ENCODE measurements at places on chromosomes 2 and 18. TPM values are rescaled to one million over a fixed set of nuclear protein-coding genes. Genes with fewer than 3 reads are reported as not detected.

Gene UPP2
- not detected for total RNA-seq

GRCh38 chr2:205166745-205167144 lies 515.6 kb upstream of the NRP2 start:
- DNase-seq, result no peak

Gene CNGA3
- total RNA-seq, result not detected

DNA sequence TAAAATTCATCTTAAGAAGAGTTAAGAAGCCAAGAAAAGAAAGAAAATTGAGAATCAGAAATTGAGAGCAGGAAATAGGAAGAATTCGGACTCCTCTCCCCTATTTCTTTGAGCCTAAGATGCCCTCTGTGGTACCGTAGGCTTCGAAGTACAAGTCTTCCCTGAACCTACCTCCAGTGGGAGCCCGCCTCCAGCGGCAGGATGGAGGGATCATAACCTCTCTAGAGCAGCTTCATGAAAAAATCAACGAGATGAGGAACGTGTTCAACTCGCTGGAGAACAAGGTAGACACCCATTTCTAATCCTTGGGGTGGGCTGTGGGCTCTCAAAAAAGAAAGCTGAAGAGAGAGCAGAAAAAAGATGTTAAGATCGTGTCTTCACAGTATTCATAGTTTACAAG lies 36.3 kb downstream of the ARHGEF33 start:
- DNase-seq, result no peak

- DNase-seq, result no peak
Observed at GRCh38 chr2:136131961-136132824, 14.2 kb upstream of the CXCR4 start.

Gene LIPG
- total RNA-seq, result 0.26 TPM

DNA sequence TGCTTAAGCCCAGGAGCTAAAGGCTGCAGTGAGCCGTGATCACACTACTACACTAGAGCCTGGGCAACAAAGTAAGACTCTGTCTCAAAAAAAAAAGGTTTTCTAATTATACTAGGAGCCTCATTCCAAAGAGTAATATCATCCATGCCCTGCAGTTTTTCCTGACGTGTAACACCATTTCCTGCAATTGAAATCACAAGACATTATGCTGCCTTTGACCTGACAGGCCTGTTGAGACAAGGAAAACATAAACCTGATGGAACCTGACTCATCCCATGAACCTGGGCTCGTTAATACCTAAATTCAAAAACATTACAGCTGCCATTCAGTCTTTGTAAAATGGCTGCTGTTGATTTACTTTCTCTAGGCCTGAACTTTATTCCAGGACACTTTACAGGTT lies 58.7 kb upstream of the PEX13 start:
- no peak for DNase-seq

Gene ZAP70
- total RNA-seq, result 1.0 TPM

DNA sequence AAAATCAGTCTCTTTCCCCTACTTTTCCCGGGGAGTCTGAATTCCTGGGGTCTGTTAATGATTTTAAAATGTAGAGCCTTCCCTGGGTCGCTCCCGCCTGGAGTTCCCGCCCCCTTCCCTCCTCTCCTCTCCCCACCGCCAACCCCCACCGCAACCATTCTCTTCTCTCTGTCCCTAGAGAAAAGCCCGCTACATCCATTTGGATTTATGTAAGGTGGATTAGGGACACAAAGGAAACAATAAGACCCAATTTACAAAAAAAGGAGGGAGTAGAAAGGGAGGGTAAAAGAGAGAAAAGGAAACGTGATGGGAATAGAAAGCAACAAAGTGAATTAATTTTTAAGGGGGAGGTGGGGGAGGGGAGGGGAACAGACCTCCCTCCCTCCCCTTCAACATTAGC lies 2.2 kb downstream of the EPHA4 start:
- DNase-seq, result no peak

GRCh38 chr18:78192054-78192453 lies 787.6 kb upstream of the SALL3 start:
- no peak for DNase-seq

GRCh38 chr2:210873631-210874030 lies 317.2 kb downstream of the CPS1 start:
- no peak for DNase-seq

Data from right cardiac atrium (tissue), 5 donors.